ENCODE measurements at places on chromosomes 3 and 15.
A peak's percentile ranks its signal among the peaks of the same experiment; 100 is the strongest.

DNA sequence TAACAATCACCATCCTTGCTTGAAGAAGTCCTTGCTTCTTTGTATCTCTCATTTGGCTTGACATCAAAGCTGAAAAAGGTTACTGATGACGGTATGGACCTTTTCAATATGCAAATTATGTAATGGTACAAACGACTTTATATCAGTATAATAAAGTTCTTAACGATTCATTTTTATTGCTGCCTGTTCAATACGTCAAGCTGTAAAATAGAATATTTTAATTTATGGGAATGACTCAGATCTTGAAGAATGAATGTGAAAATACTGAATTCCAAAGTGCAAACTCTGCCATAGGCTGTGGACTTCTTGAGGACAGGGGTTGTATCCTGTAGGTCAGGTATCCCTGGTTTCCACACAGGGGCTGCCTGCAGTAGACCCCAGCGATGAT is 156.2 kb downstream of the PLCL2 start:
- DNase-seq: no peak
- H3K27ac ChIP-seq: no peak overlapping the region
- peaks cover 30% of the 10 kb centered on the region for H3K36me3 ChIP-seq

DNA sequence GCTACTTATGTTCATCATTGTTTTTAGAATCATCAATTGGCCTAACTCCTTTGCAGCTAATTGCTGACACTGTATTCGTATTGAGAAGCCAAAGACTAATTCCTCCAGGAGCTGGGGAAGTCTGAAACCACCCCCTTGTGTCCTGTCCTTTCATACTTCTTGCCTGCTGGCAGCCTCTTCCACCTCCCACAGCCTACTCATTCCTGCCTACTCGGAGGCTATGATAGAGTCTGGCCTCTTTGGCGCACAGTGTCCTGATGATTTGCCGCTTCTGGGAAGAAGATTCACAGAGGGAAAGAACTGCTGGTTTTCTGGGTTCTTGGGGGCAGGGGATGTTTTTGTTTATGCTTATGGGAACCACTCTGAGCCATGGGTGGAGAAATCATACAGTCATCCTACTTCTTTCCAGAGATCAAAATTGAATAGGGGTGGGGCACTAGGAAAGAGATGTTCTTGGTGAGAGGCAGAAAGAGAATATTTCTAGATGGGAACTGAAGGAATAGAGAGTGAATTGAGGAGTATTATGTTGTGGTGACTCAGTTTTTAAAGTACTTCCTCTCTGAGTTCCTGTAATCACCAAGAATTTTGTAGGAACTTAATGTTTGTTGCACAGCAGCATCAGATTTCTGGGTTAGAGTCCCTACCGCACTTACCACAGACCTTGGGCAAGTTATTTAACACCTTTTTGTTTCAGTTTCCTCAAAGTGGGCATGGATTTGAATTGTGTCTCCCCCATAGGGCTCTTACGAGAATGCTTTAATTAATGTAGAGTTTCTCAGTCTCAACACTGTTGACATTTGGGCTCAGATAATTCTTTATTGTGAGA is 22.1 kb upstream of the SCAANT1 start:
- H3K4me3 ChIP-seq: no peak overlapping the region
- no peaks in the 10 kb centered on the region for H3K27me3 ChIP-seq
- H3K27ac ChIP-seq: peak overlapping the region; percentile 51

DNA sequence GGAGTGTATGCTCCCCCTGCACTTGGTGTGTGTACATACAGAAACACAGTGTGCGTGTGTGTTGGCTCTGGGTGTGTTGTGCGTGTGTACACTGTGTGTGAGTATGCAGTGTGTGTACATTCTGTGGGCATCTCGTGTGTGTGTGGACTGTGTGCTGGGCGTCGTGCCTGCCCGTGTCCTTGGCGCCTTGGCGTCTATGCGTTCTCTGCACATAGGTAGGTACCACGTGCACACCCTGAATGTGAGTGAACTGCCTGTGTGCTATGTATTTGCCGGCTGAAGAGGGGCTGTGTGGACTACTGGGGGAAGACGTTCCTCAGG is 481 bp upstream of the ECE2 start:
- DNase-seq: peak; percentile 3
- no peak overlapping the region for H3K4me3 ChIP-seq
- H3K27me3 ChIP-seq: peaks cover 9% of the 10 kb centered on the region
- H3K36me3 ChIP-seq: no peaks in the 10 kb centered on the region

GRCh38 chr3:11624704-11625375 is 18.9 kb downstream of the VGLL4 start:
- H3K4me3 ChIP-seq: no peak overlapping the region
- H3K27me3 ChIP-seq: no peaks in the 10 kb centered on the region
- no peaks in the 10 kb centered on the region for H3K36me3 ChIP-seq

GRCh38 chr15:58444658-58445332 is 13.0 kb downstream of the LIPC start:
- no peaks in the 10 kb centered on the region for H3K36me3 ChIP-seq
- no peak overlapping the region for H3K4me3 ChIP-seq
- H3K27ac ChIP-seq: no peak overlapping the region
- H3K27me3 ChIP-seq: no peaks in the 10 kb centered on the region
- no peak for DNase-seq

Data from B cell (primary cell).